ENCODE measurements at places on chromosomes 7 and 10.
A peak's percentile ranks its signal among the peaks of the same experiment; 100 is the strongest.

- DNase-seq: peak; percentile 14
Observed at GRCh38 chr10:29316308-29317026, 27.6 kb downstream of the LYZL1 start.

DNA sequence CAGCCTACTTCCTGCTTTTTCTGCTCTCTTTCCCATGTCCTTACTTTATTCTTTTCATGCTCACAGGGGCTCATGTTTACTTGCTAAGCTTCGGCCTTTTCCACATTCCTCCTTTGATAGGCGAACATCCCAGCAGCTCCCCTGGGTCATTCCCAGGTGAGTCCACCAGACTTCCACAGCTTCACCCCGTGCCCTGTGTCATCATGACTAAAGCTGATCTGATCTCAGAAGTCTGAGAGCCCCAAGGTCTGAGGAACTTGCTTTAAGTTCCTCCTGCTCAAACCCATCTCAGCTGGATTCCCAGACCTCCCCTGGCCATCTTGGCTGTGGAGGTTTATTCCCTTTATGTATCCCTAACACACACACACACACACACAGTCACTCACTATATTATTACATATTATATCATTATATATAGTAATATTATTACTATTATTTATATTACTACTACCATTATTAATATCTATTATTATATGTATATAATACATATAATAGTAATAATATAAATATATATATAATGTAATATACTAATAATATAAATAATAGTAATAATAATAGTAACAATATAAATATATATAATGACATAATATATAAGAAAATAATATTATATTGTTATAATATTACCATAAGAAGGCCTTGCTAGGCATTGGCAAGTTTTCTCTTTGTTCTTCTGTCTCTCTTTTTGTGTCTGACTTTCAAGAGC, 295.9 kb downstream of the PTEN start:
- DNase-seq: no peak

- DNase-seq: no peak
Observed at GRCh38 chr7:77565917-77566316, 28.8 kb downstream of the PTPN12 start.

DNA sequence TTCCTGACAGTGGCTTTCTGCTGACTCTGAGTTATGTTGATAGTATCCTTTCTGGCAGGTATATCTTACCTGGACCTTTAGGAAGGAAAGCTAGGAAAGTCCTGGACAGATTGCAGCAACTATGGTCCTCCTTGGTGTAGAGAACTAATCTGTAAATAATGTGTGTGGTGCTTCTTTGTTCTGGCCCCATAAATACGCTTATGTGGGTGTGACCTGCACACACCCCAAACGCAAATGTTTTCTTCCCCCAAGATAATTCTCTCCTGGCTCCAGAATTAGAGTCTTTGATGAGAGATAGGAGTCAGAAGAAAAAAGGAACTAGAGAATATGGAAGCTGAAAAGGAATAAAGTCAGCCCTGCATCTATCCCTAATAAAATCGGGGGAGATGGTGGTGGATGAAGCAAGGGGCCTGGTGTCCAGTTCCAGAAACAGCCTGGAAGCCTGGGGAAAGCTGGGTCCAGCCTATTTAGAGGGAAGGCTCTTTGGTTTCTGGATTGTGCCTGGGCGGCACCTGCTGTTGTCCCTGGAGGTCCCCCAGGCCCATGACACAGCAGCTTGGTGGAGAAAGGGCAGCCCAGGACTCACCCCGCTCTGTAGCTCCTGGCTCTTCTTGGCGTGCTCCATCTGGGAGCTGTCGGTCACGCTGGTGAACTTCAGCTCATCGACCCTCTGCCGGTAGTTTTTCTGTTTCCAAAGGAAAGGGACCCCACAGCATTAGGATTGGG, 38.2 kb downstream of the NRAP start:
- no peak for DNase-seq

DNA sequence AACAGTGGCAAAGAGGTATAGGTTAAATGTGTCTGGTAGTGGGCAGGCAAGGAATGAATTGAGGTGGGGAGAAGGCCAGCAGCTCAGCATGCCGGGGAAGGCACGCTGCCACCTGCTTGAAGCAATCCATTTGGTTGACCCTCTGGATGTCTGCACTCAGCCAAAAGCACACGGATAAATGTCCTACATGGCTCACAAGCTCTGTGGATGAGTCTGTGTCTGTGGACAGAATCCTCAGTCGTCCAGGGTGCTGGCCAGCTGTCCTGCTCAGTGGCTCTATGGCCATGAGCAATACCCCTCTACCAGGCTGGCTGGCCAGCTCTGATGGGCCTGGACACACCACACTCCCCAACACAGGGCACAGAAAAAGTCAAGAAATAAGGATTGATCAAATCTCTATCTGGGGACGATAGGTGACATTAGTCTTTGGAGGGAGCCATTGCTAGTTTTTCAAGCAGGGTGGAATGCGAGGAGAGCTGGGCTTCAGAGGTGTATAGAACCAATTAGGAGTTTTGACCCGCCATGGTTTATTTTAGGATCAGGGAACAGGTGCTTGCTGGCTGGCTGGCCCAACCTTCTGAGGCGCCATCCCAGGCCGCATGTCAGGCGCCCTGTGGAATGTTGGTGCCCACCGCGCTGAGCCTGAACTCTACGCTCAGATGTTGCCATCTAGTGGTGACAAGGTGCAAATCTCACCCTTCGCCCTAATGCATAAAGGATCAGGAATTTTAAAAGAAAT, 493.4 kb downstream of the TNS3 start:
- DNase-seq: peak; percentile 81

DNA sequence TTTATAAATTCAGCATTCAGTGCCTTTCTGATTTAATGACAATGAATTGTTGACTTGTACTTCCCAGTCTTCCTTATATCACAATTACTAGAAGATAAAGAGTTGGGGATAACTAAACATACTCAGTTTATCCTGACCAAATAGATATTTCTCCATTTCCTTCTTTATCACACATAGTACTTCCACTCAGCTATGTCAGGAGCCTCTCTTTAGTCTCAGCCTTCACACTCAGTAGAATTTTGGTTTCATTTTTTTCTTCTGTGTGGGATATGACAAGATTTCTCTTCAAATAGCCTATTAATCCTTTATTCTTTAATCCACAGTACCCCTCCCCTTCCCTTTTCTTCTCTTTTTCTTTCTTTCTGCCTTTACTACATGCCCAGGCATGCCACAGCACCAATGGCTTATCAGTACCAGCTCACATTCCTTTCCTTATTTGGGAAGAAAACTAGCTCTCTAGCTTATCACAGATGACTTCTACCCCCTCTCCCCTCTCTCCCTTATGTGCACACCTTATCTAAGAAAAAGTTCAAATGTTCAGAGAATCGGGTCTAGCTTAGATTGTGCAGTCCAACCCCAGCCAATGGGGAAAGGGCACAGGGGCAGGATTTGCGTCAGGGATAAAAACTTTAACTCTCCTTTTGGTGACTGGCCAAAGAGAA, 109.0 kb downstream of the PHF14 start:
- DNase-seq: no peak

DNA sequence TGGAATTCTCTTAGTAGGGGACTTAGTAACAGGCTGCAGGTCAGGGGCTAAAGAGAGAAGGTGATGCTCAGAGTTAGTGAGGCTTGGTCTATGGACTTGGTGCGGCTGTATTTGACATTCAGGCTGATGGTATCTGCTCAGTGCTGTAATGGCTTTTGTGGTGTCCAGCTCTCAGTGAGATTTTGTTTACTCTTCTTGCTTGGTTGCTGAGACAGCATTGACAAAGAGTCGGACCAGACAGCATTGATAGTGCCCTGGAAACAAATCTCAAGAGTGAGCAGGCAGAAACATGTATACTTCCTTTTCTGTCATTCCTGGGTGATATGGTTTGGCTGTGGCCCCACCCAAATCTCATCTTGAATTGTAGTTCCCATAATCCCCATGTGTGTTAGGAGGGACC, 202.0 kb downstream of the STK31 start:
- DNase-seq: no peak

DNA sequence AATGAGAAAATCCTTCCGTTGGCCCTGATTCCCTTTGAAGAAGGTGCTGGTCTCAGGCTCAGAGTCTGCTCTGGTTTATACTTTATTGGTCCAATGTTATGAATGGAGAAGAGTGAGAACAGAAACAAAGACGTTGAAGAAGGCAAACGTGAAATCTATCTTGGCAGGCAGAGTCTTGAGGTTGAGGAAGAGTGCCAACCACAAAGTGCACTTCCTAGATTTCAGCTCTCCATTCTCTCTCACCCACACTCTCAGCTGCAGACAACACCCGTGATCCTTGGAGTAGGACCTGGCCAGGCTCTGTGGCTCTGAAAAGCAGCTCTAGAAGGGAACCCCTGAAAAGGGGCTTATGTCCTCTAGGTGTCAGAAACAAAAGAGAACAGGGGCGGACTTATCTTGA, 128.9 kb upstream of the PLXNA4 start:
- DNase-seq: no peak

- peak; percentile 67 for DNase-seq
Observed at GRCh38 chr7:1664711-1665548, 5.1 kb upstream of the ELFN1 start.

- DNase-seq: no peak
Observed at GRCh38 chr10:124072106-124072505, 21.3 kb downstream of the CHST15 start.

GRCh38 chr10:3876350-3876962, 91.4 kb upstream of the KLF6 start:
- DNase-seq: no peak

GRCh38 chr7:131955679-131956078, 399.3 kb upstream of the PODXL start:
- DNase-seq: no peak

DNA sequence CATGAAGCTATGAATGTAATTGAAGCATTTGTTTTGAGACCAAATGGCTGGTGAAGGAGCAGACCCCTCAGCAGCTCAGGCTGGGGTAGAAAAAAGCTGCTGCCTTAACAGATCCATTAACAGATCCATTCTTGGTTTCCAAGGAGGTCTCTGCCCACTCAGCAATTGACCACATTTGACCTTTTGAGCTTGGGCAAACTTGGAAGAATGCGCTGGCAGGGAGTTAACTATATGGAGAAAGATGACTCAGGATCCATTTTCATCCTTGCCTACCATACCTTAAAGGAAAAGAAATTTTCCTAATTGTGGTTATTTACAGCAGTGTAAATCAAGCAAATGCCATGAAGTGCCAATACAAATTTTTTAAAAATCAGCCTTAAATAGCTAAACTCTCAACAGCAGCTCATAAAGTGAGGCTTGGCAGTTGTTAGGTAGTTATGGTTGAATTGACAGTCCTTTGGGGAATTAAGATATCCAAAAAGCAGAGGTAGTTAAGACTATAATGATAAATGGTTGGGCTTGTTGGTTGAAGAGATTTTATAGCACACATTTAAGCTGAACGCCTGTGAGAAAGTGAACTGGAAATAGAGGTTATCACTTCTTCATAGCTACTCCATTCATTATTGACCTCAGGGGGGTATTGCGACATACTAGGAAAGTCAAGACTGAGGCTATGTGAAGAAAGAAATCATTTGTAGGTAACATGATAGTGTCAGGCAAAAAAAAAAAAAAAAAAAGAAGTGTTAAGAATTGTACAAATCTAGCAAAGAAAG, 83.9 kb downstream of the MKX start:
- peak; percentile 24 for DNase-seq

GRCh38 chr7:31493714-31494181, 20.1 kb upstream of the ITPRID1 start:
- no peak for DNase-seq

GRCh38 chr7:95180-95862, 97.0 kb upstream of the FAM20C start:
- DNase-seq: no peak

DNA sequence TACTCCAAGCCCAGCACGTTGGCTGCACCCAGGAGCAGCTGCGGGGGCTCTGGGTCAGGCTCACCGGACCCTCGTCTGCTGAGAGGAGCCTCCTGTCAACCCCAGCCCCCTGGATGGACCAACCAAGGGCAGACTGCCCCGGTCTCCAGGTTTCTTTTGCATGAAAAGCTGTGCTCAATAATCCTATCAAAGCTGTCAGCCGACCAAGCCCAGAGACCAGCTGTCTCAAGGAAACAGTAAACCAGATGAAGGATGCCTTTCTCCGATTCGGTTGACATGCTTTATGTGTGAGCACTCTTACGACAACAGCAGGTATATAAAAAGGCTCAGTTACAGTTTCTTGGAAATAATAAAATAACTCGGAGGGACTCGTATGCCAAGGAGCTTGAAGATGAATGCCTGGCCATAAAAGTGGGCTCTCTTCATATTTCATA, 71.6 kb upstream of the BAIAP2L1 start:
- no peak for DNase-seq

DNA sequence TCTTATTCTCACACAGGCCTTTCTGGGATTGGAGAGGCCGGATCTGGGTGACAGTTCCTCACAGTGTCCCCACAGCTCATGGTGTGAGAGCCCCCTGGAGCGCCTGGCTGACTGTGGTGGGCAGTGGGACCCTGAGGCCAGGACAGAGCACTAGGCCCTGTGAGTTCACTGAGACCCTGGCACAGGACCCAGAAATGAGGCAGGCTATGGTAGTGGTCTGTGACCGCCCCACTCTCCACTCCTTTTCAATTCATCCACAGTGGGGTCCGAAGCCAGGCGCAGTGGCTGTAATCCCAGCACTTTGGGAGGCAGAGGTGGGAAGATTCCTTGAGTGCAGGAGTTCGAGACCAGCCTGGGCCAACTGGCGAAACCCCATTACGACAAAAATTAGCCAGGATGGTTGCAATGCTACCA, 95.9 kb upstream of the TNRC18 start:
- no peak for DNase-seq

DNA sequence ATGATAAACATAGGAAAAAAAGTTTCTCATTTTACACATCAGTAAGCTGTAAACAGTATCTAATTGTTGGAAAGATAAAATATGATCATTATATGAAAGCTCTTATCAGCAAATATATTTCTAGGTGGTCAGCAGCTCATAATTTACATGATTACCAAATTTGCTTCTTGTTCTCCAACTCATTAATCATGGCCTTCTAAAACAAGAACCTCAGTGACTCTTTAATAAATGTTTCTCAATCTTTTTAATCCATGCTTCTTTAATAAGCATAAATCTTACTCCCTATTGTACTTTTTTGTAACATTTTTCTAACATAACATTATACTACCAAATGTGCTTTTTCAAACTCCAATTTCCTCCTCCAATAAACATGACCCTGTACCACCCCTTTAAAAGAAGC, 5.9 kb downstream of the ITGB1 start:
- no peak for DNase-seq

DNA sequence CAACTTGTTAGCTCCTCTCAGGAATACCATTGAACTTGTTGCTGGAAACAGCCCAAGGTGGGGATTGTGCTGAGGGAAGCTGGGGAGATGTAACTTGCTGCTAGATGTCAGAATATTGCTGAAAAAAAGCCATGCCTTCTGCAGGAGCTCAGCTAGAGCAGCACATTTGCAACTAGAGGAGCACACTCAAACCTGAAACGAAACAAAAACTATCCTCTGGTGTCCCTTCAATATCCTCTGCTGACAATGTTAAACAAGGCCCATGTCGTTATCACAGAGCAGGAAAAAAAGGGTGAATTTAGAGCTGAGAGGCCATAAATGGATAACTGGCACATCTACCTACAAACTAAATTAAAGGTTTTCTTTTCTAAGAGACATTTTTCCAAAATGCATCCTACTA, 53.7 kb upstream of the MACC1 start:
- no peak for DNase-seq

GRCh38 chr7:129136887-129137642, 7.4 kb upstream of the TSPAN33 start:
- DNase-seq: no peak
